ENCODE measurements at places on chromosomes 6 and 20.

DNA sequence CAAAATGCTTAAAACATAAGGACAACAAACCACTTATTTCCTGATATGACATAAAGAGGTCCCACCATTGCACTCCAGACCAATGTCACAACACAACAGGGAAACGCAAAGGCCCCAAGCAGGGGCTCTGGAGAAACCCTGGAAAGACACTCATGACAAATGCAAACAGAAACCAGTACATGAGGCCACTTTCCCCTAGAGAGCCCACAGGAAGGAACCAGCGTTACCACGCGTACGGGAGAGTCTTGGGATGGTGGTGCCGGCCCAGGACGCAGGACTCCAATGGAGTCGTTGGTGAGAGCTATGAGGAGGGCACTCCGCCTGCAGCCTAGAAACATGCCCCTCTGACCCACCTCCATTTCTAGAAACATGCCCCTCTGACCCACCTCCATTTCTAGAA lies 20.2 kb downstream of the GMEB2 start:
- no peak for DNase-seq

- DNase-seq: peak; percentile 77
Measured at GRCh38 chr20:62740286-62741141, 31.9 kb downstream of the NTSR1 start.

DNA sequence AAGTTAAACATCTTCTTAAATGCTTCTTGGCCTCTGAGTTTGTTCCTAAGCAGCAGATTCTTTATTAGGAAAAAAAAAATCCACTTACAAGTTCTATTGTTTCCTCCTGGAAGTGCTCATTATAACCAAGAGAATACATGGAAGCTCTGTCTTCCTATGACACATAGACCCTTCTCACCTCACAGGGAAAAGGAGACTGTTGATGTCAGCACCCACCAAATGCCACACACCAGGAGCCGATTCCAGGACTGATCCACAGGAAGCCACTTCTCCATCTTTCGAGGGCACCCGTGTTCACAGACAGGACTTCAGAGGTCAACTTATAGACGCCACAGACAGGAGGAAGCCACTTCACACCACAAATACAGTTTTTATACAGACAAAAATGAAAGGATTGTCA lies 13.4 kb upstream of the BNIP5 start:
- DNase-seq: no peak

GRCh38 chr6:105748737-105749161 lies 337.4 kb upstream of the PRDM1 start:
- DNase-seq: no peak

- DNase-seq: no peak
Measured at GRCh38 chr6:82957171-82957867, 108.3 kb downstream of the UBE3D start.

DNA sequence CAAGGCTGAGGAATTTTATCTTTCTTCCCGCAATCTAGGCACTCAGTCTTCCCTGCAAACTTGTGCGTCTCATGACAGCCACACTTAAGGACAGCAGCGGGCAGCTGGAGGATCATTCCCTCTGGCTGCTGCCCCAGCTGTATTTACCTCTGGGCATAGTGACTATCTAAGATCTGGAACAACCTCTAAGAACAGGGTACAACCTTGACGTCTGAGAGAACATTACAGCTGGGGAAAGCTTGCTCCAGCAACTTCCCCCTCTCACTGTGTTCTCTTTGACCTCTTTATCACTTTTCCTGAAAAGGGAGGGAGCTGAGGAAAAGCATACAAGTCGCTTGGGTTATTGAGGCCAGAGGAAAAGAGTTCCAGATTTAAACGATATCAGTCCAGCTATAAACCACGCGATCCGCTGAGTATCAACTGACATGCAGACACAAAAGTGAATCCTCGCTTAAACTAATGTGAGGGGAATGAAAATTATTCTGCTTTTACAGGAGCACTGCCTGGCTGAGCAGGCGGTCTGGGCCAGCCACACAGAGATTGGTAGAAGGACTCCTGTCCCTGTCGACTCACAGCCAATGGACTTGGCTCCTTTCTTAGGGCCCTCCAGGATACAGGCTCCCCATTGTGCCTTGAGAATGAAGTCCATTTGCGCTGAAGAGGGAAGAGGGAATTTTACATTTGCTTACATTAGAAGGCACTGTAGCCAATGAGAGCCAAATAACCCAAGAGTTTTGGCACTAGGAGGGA lies 153.3 kb downstream of the QRSL1 start:
- no peak for DNase-seq

DNA sequence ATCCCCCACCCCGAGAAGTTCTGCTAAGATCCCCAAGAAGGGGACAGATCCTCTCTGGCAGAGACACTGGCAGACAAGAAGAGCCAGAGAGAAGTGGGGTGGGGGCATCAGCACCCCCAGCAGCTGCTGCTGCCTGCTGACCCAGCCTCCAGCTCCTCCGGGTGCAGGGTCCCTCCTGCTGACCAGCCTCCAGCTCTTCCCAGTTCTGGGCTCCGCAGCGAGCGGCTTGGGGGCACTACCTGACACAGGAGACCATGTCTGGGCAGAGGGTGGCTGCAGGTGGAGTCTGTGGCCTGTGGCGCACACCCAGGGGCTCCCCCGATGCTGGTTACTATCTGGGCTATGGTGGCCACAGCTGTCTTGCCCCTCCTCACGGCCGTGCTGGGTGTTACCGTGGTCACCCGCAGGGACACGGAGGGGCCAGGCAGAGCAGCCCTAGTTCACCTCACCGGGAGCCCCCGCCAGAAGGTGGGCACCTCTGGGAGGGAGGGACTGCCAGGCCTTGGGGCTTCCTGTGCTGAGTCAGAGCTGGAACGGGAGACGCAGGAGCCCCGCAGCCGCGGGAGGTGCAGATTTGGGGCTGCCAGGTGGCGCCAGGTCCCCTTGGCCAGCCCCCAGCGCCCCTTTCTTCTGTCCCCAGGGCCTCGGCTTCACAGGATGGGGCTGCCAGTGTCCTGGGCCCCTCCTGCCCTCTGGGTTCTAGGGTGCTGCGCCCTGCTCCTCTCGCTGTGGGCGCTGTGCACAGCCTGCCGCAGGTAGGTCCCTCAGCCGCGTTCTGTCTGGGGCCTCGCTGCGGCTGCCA lies 630 bp downstream of the LIME1 start:
- peak; percentile 59 for DNase-seq

GRCh38 chr6:12158686-12159415 lies 131.3 kb upstream of the EDN1 start:
- DNase-seq: no peak

DNA sequence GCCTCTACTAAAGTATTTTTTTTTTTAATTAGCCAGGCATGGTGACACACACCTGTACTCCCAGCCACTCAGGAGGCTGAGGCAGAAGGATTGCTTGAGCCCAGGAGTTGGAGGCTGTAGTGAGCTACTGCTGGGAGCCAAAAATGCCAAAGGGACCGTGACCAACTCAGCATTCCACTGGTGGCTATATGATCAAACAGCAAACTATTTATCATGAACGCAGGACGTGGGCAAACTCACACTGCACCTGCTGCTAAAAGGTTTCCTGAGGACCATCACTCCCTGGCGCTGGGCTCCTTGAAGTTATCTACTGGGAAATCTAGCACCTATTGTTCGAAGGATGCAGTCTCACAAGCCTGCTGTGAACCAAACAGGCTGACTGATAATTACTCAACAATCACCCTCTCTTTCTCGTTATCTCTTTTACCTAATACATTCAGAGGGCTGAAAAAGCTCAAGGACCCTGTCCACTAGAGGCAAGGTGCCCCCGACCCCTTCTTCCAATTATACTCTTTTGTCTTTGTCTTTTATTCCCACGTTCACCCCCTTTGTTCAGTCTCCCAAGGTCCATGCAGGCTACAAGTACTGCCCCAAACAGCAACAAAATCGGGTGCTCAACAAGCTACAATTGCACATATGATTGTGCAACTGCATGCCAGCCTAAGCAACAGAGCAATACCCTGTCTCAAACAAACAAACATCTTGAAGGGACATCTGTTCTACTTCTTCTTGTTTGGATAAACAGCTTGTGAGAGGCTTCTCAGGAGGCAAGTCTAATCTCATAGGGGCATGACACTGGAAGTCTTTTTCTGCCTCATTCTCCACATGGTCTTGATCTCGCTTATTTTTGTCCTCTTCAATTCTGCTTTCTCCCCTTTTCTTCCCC lies 47.7 kb upstream of the PLN start:
- no peak for DNase-seq

DNA sequence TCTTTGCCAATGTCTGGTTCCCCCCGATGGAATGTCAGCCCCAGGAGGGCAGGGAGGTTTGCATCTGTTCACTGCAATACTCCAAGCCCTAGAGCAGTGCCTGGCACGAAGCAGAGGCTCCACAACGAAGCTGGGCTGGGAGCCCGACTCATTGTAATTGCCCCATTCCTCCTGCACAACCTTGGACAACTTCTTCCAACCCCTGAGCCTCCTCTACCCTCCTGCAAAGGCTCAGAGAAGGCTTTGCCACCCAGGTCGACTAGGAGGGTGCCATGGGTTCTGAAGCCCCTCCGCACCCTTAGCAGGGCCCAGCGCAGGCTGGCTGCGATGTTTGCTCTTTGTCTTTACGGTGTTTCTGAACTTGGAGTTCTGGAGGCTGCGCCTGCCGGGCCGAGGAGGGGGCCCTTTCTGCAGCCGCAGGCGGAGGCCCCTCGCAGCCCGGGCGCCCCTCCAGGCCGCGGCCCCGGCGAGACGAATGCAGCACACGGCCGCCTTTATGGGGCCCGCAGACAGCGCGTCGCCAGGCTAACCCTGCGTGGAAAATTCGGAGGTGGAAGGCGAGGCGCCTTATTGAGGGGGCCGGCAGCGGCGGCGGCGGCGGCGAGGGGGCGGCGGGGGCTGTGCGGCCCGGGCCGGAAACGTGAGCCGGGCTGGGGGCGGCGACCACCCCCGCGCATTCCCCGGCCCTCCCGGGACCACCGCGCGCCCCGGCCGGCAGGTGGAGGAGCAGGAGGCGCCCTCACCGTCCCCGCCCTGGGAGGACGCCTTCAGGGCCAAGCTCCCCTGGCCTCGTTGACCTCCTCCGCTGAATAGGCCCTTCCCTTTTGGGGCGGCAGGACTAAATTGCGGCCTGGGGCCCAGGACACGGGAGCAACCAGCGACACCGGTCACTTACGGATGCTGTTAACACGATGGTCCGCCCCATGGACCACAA lies 27.0 kb downstream of the SNAI1 start:
- DNase-seq: no peak

DNA sequence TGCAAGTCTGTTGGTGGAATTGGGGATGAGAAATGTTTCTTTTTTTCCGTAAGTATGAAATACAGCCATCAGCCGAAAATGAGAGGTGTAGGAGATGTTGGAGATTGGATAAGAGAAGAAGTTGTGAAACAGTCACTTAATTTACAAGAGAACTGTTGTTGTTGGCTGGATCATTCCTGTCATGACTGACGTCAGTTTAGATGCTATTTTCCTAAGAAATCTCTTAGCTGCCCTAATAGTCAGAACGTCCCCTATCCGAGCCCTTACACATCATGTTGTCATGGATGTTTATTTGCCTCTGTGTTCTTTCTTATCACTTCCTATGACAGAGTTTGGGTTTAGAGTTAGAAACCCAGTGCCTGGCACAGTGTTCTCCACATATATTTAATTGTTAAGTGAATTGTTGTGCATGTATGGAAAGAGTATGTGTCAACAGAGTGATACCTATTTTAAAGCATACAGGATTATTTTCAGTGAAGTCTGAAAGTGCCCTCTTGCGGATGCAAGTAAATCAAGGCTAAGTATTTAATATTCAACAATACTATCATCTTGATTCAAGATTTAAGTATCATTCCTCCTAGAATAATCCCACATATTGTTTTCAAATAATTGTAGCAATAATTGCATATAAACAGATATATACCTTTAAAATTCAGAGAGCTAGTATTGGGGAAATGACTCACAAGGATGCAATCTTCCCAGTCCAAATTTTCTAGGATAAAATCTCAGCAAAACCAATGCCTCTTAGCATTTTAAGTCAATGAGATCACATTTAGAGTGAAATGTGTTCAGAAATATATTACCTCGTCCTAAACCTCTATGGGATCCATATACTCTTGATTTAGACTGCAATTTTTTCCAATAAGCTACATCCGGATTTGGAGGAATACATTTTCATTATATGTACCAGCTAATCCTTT lies 309.9 kb upstream of the NOX3 start:
- no peak for DNase-seq

- peak; percentile 46 for DNase-seq
Measured at GRCh38 chr6:138692058-138692977, 81.3 kb upstream of the CCDC28A start.

- no peak for DNase-seq
Measured at GRCh38 chr6:158233214-158233795, 65.2 kb downstream of the GTF2H5 start.

DNA sequence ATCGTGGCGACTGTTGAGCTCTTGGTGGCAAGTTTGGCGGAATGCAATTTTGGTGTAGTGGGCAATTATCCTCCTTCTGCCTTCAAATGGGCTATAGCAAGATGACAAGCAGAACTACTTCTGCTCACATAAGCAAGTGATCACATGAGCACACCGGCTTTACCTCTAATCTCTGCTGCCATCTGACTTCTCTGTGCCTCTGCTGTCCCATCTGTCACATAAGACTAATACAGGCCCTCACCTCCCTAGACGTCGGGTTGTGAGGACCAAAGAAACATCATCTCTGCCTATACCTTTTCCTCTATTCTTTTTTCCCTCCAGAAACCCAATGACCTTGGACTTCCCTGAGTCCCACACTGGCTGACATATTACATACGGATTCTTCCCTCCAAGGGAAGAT lies 13.3 kb upstream of the WTAP start:
- DNase-seq: no peak

- DNase-seq: no peak
Measured at GRCh38 chr20:10432079-10432478, 1.9 kb downstream of the MKKS start.

- DNase-seq: no peak
Measured at GRCh38 chr6:112557435-112557834, 210.3 kb downstream of the RFPL4B start.

- DNase-seq: no peak
Measured at GRCh38 chr6:43740961-43741764, 28.8 kb upstream of the VEGFA start.

DNA sequence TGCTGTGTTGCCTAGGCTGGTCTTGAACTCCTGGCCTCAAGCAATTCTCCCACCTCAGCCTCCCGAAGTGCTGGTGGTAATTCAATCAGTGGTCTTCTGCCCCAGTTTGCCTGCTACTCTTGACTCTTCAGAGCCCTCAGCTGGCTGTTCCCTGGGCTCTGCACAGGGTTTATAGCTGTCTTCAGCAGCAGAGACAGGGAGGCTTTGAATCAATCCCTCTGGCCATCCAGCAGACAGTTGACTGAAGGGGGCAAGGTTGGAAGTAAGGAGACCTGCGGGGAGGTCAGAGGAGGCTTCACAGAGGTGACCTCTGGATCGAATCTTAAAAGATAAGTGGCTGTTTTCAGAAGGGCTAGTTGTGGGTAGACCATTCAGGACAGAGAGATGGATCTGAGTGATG lies 26.0 kb upstream of the KIF3B start:
- no peak for DNase-seq
